Glomerular endothelial cell (primary cell): ENCODE measurements at places on chromosomes 1 and 21. TPM values are rescaled to one million over a fixed set of nuclear protein-coding genes. Genes with fewer than 3 reads are reported as not detected.

The FCGR3A gene
- not detected in 2 replicates for total RNA-seq

The C2CD4D gene
- total RNA-seq, result not detected in 2 replicates

The IFI44 gene
- 8.2 and 35.1 TPM in 2 replicates for total RNA-seq

The C1QC gene
- not detected in 2 replicates for total RNA-seq

The LDLRAD1 gene
- total RNA-seq, result not detected in 2 replicates

The CNN3 gene
- total RNA-seq, result 267 and 275 TPM in 2 replicates

The DESI2 gene
- total RNA-seq, result 38.5 and 41.3 TPM in 2 replicates

The PLPPR4 gene
- 0.05 and 1.5 TPM in 2 replicates for total RNA-seq

The SMCP gene
- total RNA-seq, result not detected in 2 replicates

DNA sequence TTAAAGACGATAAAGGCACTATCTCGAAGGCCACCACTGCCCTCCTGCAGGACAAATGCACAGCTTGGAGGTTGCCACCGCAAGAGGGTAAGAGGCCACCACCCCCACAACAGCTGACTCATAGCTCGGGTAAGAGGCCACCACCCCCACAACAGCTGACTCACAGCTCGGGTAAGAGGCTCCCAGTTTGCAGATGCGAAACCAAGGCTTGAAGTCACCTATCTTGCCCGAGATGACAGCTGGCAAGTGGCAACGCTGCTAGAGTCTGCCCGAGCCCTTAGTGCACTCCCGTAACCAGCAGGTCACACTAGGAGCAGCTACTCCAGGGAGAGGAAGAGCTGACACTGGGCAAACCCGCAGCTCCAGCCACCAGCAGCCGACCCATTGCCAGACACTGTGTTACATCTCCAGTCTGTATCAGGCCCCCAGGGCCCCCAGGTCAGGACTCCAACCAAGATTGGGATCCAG is 17.1 kb upstream of the SPSB1 start:
- DNase-seq, result no peak

- DNase-seq, result no peak
Observed at GRCh38 chr1:6794164-6794563, 8.9 kb downstream of the CAMTA1 start.

DNA sequence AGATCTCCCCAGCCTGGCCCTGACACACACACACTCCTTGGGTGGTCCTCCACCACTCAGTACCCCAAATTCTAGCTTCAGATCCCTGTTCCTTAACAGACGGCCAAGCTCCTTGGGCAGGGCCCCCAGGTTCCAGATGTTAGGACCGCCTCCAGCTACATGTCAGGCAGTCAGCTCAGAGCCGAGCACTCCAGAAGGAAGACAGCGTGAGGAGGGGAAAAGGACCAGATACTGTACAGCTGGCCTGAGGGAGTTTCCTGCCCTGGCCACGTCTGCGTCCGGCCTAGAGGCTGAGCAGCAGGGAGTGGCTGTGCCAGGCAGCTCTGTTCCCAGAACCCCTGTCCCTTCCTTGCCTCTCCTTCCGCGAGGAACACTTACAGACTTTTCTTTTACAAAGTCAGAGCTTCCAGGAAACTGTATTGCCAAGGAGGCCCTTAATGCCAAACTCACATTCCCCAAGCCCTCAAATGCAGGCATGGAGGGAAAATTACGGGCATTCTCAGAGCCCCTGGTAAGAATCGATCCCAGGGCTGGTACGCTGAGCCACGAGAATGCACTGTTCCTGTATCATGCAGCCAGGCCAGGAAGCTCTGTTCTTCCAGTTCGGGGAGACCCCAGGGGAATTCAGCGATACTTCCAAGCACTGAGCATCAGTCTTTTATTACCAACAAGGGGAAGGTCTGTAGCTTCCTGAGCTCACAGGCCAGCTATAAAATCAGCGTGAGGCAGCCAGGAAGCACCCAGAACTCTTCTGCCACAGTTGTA is 45.2 kb upstream of the CNTN2 start:
- DNase-seq, result no peak

DNA sequence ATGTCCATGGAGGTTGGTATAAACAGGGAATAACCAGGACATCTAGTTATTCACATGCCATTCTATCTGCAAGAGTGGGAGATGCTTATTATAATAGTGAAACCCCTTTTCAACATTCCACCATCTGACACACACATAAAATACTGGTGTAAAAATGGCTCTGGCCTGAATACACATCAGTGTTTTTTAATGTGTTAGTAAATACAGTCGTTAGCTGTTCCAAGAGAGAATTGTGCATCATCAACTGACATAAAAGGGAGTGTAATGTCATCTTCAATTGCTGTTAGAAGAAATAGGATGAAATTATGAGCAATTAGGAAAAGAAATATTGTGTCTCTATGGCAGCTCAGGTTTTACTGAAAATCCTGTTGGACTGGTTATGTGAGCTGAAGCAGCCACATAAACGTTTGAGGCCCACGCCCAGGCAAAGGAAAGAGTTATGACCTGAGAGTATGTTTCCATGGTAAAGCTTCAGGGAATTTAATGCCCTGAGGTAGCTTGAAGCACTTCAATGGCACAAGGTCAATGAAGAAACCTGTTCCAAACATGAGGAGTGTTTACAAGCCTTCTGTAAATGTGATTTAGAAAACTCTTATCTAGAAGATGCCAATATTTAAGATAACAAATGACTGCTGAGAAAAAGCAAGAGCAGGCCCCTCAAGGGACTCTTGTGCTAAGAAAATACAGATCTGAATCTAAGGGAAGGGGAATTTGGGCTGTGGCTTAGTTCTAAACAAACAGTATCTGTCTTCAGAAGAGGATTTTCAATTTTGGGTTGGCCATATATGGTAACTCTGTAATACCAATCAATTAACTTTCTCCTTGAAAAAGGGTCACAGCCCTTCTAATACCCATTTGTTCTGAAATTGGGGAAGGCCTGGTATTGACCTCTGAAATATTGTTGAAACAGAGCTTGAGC is 384.3 kb downstream of the SEC16B start:
- no peak for DNase-seq

DNA sequence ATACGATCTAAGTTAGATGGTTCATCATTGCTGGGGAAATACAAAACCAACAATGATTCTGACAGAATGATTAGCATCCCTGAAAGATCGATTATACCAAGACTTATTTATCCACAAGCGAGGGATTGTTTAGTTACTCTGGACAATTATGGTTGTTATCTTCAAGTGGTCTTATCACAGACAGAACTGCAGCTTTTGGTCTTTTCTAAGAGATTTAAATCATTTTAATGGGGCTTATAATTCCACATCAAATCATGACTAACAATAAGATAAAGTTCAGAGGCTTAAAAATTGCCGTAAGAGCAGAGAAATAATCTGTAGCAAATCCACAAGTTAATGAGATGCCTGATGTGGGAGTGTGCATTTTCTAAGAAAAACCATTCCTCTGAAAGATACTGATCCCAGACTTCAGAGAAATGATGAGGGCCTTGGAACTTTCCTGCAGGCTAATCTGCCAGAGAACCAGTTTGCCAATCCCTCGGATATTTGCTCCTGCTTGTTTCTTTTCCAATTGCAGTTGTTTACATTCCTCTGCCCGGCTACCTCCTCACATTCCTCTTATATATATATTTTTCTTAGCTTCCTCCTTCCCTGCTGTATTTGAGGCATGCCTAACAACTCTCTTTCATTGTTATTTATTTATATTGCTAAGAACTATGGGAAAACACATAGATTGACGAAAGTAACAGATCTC is 134.8 kb downstream of the BACH1 start:
- DNase-seq, result no peak

GRCh38 chr1:233665575-233666270 is 51.8 kb downstream of the KCNK1 start:
- DNase-seq, result no peak

DNA sequence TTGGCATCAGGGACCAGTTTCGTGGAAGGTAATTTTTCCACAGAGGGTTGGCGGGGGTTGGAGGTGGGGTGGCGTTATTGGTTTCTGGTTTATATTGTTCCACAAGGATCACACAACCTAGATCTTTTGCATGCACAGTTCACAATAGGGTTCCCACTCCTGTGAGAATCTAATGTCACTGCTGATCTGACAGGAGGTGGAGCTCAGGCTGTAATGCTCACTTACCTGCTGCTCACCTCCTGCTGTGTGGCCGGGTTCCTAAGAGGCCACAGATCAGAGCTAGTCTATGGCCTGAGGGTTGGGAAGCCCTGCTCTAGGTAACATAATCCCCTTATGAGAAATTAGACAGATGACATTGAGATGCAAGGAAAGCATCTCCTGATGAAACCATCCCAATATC is 12.6 kb downstream of the GBP5 start:
- no peak for DNase-seq

DNA sequence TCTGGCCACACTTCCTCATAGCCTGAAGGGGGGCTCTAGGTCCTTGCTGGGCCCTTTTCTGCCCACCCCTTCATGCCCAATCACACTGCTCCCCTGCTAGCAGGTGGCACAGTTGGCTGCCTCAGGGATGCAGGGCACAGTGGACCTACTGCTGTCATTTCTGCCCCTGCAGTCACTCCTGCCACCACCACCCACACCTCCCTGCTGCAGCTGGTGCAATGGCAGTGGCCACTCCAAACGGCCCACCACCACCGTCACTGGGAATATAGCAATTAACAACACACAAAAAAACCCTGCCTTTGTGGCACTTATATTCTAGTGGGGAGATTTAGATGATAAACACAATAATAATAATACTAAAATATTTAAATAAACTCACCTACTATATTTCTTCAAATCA is 162.4 kb upstream of the DUSP10 start:
- no peak for DNase-seq
